ENCODE measurements at places on chromosomes 3 and 15. TPM values are rescaled to one million over a fixed set of nuclear protein-coding genes. Genes with fewer than 3 reads are reported as not detected.

DNA sequence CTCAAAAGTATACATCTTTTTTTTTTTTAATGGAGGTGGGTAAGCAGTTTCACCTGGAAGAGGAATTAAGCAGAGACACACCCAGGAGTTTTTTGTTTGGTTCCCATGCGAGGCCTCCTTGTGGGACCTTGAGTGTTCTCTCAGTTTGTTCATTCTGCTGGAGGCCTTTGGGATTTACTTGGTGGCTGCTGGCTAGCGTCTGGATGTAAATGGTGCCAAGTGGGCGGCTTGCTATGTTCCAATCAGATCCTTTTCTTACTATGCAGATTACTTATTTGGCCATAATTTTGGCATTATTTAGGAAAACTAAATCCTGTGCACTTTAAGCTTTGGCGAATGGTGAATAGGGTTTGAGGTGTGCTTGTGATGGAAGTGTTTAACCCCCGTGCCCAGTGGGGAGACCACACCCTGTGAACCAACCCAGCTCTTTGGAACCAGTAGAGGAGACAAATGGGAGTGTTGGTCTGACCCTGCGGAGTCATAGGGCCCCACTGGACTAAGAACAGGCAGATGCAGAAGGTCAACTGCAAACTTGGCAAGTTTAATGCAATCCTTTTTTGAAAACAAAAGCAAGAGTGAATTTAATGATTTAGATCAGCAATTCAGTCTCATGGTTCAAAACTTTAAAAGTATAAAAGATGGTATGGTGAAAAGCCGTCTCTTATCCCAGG is 79.4 kb downstream of the EBLN2 start:
- no peaks in the 10 kb centered on the region for H3K27me3 ChIP-seq
- H3K27ac ChIP-seq, result no peak overlapping the region
- H3K36me3 ChIP-seq, result no peaks in the 10 kb centered on the region

DNA sequence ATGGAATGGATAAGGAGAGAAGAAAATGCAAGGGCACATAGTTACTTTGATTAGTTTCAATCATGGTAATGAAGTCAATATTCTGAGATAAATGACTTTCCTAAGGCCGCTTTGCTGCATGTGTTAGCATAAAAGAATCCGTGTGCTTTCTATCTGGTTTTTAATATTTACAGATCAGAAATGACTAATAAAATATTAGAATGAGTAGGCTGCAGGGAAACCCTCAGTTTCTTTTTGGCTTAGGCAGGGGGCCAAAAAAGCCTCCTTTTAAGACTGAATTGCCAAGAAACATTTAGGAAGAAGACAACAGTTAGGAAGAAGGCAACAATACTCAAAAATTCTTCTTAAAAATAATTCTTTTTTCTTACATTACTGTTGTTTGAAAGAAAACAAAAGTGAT is 11.6 kb downstream of the NEK11 start:
- H3K27me3 ChIP-seq, result no peaks in the 10 kb centered on the region
- H3K4me3 ChIP-seq, result no peak overlapping the region
- no peaks in the 10 kb centered on the region for H3K36me3 ChIP-seq
- H3K4me1 ChIP-seq, result peaks cover 6% of the 10 kb centered on the region

DNA sequence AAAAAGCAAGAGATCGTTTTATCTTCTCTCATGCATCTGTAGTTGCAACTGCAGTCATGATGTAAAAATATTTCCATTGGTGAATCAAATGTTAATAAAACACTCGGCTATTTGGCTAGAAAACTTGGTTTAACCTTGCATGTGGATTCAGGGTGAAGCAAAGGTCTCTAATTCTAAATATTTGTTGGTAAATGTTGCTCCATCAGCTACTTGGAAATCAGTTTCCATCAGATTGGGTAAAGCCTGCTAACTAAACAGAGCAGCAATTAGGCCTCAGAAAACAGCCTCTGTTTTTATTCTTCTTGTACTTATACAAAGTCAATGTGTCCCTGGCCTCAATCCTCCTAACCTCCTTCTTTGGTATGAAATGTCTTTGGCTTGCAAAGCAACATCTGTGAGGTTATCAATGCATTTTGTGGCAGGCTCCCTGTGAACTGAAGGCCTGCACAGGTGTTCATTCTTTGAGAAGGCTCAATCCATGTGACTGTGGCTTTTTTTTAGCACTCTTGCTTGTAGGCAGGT is 312.3 kb downstream of the WDR72 start:
- no peaks in the 10 kb centered on the region for H3K4me1 ChIP-seq
- DNase-seq, result no peak
- H3K27ac ChIP-seq, result no peak overlapping the region
- H3K4me3 ChIP-seq, result no peak overlapping the region

DNA sequence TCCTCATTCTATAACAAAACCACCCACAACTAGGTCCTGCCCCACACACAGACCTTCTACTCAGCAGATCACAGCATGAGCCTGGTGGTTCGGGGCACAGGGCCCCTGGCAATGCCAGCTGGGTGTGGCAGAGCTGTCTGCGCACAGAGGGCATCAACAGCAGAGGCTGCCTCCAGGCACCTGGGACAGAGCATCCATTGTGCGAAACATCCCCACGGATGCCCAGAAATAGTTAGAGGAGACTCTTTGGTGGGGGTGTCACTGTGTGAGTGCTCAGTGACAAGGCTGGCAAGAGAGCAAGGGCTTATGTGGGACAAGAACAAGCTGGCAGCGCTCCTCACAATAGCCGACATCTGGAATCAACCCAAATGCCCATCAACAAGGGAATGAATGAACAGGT is 487.4 kb upstream of the PROK2 start:
- H3K36me3 ChIP-seq, result no peaks in the 10 kb centered on the region
- no peak overlapping the region for H3K27ac ChIP-seq
- no peak overlapping the region for H3K4me3 ChIP-seq
- no peak for DNase-seq
- peaks cover 24% of the 10 kb centered on the region for H3K4me1 ChIP-seq
- no peaks in the 10 kb centered on the region for H3K27me3 ChIP-seq

- H3K36me3 ChIP-seq, result no peaks in the 10 kb centered on the region
- no peak for DNase-seq
- H3K4me3 ChIP-seq, result no peak overlapping the region
- no peak overlapping the region for H3K27ac ChIP-seq
Observed at GRCh38 chr15:51837792-51838251, 8.4 kb downstream of the TMOD3 start.

DNA sequence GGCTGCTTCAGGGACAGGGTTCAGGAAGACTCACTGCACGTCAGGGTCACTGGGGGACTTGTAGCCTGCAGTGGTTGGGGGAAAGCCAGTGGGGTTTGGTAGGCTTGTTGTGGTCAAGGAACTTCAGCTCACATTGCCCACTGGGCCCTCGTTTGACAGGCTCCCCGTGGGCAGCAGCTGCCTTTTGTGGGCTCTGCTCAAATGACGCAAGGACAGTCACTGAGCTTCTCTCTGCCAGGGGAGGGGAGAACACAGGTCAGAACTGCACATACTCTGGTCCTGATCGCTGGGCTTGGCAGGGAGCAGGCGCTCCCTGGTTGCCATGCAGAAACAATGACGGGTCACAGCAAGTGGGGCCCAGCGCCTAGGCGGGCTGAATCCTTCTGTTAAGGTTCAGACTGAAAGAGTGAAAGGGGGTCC is 45.5 kb downstream of the FAM174B start:
- H3K4me1 ChIP-seq, result no peaks in the 10 kb centered on the region
- DNase-seq, result no peak
- H3K36me3 ChIP-seq, result no peaks in the 10 kb centered on the region
- H3K27me3 ChIP-seq, result no peaks in the 10 kb centered on the region

GRCh38 chr3:192060160-192060781 is 599.3 kb downstream of the PYDC2 start:
- no peaks in the 10 kb centered on the region for H3K4me1 ChIP-seq
- H3K36me3 ChIP-seq, result no peaks in the 10 kb centered on the region
- no peak overlapping the region for H3K4me3 ChIP-seq
- H3K27me3 ChIP-seq, result no peaks in the 10 kb centered on the region

Gene STRA6
- not detected for total RNA-seq

All from ascending aorta (tissue), 2 donors.